T-helper 2 cell (primary cell): ENCODE measurements at places on chromosomes 6 and 20.

DNA sequence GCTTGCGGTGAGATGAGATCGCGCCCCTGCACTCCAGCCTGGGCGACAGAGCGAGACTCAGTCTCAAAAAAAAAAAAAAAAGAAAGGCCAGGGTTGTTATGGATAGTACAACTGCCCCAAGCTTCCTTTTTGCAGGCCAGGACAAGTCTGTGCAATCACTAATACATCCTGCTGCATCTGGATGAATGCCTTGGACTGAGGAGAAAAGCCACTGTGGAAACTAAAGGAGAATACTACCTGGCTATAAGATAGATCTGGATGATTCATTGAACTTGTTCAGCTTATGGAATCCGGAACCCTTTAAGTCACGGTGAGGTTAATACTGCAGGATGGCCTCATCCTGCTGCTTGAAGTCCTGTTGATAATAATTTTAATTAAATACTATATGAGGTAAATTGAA, 278.2 kb downstream of the TFAP2A start:
- no peak for DNase-seq

DNA sequence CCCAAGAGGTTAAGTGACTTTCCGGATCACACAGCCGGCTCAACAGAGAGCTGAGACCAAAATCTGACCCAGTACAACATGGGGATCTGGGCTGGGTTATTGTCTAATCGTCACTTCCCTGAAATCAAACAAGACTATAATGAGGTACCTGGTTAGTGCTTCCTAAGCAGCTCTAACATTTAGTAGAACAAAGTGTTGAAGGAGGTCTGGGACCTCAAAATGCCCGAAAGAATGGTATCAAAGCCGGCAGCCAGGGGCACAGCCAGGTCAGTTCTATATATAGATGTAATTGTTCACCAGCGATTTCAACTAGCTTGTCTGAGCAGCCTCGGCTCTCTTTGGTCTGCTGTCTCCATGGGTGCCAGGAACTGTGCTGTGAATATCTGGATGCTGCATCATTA, 245.5 kb upstream of the ECI2 start:
- DNase-seq: no peak

- no peak for DNase-seq
Observed at GRCh38 chr6:163036160-163036645, 308.4 kb downstream of the PACRG start.

- DNase-seq: no peak
Observed at GRCh38 chr6:39298061-39298460, 16.2 kb downstream of the KCNK17 start.

DNA sequence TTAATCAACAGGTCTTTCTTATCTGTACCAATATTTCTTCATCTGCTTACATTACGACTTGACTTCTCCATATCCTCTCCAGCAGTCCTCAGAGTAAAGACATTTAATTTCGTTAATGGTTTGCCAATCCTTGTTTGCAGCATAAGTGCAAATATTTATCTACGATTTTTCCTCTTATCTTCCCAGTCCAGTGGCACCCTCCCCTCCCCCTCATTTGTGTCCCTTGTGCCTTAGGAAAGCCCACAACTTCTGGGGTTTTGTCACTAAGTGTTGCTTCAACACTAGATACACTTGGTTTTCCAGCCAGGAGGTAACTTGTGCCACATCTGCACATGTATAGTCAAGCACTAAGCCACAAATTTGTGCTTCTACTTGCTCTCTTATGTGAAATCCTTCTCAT, 327.2 kb downstream of the CBLN4 start:
- no peak for DNase-seq

- no peak for DNase-seq
Observed at GRCh38 chr6:31791324-31792089, 4.0 kb downstream of the VARS1 start.

GRCh38 chr6:105459049-105459448, 56.2 kb upstream of the PREP start:
- DNase-seq: peak; percentile 5

GRCh38 chr20:45963059-45964005, 8.7 kb downstream of the ZNF335 start:
- DNase-seq: no peak

- no peak for DNase-seq
Observed at GRCh38 chr20:24827603-24828295, 121.3 kb upstream of the CST7 start.

- DNase-seq: no peak
Observed at GRCh38 chr6:119368921-119369320, 19.4 kb upstream of the MAN1A1 start.

- DNase-seq: no peak
Observed at GRCh38 chr6:53962646-53963045, 148.6 kb upstream of the MLIP start.

GRCh38 chr6:2232445-2232844, 13.0 kb downstream of the GMDS start:
- DNase-seq: no peak

GRCh38 chr6:75210885-75211739, 5.3 kb upstream of the COL12A1 start:
- DNase-seq: no peak

GRCh38 chr6:126812651-126813050, 305.8 kb upstream of the RSPO3 start:
- DNase-seq: no peak

- DNase-seq: no peak
Observed at GRCh38 chr6:155485756-155486155, 30.1 kb upstream of the NOX3 start.

DNA sequence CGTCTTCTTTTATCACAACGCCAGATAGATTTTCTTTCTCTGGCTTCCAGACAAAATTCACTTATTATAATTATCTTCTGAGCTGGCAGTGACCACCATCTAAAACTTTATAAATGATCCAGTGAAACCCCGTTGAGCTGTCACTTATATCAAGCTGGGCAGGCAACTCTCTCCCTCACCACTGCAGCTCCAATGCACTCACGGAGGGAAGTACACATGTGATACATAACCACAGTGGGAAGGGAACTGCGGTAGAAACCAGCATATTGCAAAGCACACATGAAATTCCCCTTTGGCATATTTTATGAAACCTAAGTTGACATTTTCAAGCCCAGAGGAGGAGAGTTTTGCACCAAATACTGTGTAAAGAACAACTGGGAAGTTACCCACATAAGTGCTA, 536.9 kb downstream of the HACE1 start:
- DNase-seq: no peak

GRCh38 chr6:41318654-41319565, 16.5 kb upstream of the NCR2 start:
- peak; percentile 65 for DNase-seq

DNA sequence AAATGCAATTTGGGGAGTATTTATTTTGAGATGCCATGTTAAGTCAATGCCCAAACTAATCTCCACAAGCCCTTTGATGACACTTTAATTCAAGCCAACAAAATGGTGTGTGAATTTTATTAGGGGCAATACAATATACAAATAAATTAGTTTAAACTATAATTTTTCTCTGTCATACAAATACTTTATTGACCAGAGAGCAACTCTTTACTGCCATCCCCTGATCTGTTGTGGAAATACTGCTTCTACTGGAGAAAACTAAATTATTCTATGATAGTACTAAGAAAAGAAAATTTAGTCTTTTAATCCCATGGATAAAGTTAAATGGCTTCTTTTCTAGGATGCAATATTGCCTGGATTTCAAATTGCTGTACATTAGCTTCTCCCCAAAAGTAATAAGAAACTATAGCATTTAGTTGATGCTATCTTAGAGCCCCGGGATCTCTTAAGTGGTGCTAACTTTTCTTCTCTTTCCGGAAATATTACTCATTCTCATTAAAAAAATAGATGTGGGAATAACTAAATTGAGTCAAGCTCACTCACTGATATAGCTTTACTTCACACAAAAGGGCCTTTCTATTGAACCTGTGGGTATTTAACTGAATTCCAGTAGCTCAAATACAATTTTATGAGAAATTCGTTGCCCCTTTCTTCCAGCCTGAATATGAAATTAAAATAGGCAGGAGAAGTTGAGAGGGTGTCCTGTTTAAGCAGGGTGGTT, 49.2 kb downstream of the SMPDL3A start:
- no peak for DNase-seq

GRCh38 chr20:61422636-61423425, 170.8 kb downstream of the CDH4 start:
- no peak for DNase-seq

DNA sequence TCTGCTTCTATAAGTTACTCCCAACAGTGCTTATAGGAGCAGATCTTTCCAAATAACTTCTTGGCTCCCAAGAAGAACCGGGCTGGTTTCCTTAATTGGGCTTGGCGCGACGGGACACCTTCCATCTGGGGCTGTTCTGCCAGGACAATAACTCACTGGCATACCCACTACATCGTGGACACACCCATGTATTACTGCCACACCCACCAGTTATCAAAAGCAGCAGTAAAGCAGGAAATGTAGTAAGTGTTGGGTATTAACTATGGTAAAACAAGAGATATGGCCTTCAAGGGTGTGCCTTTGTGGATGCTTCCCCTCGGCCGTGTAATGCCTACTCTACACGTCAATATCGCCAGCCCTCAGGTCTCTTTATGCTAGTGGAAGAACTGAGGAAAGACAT, 24.7 kb downstream of the CNKSR3 start:
- no peak for DNase-seq

- no peak for DNase-seq
Observed at GRCh38 chr20:48359692-48360341, 468.0 kb downstream of the PREX1 start.

DNA sequence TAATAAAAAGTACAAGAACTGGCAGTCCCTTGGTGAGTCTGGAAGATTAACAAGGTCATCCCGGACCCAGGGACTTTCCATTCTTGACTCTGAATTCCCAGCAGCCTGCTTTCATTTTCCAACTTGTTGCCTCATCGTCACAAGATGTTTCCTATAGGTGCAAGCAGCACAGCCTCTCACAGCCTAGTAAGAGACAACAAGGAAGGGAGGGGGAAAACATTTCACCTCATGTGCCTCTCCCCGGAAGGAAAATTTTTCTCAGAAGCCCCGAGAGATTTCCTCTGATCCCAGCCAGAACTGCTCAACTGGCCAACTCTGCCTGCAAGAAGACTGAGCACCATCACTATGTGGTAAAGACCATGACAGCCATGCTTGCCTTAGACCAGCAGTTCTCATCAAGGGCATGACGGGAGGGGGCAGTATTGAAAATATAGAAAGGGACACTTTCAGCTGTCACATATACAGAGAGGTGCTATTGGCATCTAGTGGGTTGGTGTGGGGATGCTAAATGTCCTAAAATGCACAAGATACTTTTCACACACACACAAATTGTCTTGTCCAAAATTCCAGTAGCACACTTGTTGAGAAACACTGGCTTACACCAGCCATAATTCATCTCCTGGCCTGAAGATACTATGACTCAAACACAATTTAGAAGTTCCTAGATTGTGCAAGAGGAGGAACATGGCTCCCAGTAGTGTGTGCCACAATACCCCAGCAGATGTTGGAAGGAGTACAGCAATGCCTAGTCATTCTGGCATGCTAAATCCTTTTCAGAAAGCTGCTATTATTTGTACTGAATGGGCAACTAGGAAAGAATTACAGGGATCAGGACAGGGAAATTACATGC, 10.8 kb upstream of the WTAP start:
- DNase-seq: no peak

DNA sequence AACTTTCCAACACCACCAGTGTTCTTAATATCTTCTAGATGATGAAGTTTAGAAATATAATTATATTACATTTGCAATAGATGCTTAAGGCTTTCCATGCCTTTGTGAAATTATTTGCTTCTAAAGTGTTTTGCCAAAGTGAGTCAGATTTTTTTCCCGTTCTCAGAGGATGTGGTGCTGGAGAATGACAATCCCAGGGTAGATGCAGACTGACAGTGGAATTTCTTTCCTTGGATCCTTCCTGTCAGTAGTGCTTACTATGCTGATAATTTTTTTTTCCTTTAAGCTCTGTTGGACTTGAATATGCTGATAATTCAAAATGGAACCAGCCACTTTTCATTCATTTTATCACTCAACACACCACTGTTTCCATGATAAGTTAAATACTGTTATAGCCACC, 59.9 kb upstream of the SOX4 start:
- no peak for DNase-seq
